Left lung (tissue), 14 donors: ENCODE measurements at places on chromosomes 7 and 10.

DNA sequence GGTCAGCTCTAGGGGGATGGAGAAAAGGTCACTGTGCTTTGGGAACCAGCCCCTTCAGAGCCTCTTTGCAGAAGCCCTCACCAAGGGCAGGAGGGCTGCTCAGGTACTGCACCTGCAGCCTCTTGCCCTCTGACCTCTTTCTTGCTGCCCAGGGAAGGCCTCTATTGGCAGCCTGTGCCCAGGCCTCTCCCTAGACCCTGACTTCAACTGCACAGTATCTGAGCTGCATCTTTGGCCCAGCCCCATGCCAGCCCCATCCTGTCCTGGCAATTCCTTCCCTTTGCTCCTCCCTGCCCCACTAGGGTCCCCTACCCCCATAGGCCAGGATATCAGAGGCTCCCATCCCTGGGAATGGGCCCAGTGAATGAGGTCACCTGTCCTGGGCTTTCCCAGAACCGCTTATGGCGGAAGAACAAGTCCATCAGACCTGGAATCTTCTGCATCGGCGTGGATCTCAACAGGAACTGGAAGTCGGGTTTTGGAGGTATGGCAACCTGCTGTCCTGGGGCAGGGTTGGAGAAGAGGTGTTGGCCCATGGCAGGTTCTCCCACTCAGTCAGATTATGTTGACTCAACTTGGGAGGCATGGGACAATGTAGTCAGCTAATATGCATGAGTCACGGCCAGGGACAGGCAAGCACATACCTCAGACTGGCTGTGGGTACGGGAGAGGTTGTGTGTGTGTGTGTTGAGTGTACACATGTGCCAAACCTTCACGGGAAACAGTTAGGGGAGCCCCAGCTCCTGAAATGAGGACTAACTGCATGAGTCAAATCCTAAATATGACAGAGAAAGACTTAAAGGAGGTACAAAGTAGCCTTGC, 17.1 kb upstream of the CPA1 start:
- DNase-seq = peak; percentile 41

GRCh38 chr7:140022582-140023211, 40.1 kb downstream of the PARP12 start:
- no peak for DNase-seq

- DNase-seq = no peak
Measured at GRCh38 chr10:7159928-7160327, 250.9 kb downstream of the SFMBT2 start.

GRCh38 chr10:5576780-5577624, 52.2 kb downstream of the CALML3 start:
- DNase-seq = no peak

GRCh38 chr10:91214911-91215310, 5.6 kb upstream of the PCGF5 start:
- DNase-seq = no peak

DNA sequence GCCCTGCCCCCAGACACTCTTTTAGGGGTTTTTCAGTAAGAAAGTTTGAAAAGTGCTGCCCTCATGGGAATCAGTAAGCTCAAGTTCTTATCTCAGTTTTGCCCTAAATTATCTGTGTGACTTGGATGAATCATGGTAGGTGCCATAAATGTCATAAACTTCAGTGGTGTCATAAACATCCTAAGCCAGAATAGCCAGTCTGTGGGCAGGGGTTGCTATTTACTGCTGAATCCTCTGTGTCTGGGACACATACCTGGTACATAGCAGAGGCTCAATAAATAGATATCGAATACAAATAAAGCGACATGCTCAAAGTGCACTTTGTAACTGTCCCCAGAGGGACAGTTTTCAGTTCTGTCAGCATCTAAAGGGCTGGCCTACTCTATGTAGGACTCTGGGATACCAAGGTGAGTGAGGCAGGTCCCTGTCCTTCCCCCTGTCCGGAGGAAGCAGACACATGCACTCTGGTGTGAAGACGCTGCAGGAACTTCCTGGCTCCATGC, 502.1 kb downstream of the RPS24 start:
- DNase-seq = no peak

DNA sequence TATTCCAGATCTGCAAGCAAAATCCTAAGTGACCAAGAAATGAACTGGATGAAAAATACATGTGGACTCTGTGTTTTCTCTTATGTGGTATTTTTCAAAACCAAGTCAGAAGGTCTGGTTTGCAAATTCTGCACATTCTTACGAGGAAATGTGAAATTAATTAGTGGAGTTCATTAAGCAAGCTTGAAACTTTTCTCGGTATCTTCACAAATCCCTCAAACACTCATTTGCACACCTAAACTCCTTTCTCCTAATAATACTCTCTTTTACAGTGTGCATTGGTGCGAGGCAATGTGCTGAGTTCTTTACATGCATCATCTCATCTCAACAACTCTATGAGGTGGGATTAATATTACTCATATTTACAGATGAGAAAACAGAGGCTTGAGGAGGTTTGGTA, 82.1 kb downstream of the MTERF1 start:
- no peak for DNase-seq

- DNase-seq = no peak
Measured at GRCh38 chr7:18648849-18649758, 153.6 kb downstream of the HDAC9 start.

- no peak for DNase-seq
Measured at GRCh38 chr10:93469454-93469853, 12.7 kb downstream of the MYOF start.

DNA sequence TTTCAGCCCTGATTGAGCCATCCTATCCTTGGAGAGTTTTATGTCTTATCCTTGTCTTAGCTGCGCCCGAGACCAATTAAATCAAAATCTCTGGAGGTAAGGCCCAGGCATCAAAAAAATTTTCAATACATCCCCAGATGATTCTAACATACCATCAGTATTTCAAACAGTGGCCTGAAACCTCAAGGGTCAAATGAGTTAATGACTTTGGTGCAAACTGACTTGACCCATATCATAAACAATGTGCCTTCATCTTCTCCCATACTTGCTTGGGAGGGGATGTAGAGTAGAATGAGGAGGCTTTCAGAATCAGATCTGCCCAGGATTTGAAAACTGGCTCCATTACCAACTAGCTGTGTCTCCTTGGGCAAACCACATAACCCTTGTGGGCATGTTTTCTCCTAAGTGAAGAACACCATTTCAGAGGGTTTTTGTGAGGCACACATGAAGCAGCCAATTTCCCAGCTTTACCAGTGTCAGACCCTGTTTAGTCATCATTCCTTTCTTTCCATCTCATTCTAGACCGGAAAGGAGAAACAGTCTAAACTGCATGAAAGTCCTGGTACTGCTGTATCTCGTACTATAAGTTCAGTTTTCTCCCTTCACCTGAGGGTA, 35.7 kb upstream of the ATXN7L1 start:
- no peak for DNase-seq

DNA sequence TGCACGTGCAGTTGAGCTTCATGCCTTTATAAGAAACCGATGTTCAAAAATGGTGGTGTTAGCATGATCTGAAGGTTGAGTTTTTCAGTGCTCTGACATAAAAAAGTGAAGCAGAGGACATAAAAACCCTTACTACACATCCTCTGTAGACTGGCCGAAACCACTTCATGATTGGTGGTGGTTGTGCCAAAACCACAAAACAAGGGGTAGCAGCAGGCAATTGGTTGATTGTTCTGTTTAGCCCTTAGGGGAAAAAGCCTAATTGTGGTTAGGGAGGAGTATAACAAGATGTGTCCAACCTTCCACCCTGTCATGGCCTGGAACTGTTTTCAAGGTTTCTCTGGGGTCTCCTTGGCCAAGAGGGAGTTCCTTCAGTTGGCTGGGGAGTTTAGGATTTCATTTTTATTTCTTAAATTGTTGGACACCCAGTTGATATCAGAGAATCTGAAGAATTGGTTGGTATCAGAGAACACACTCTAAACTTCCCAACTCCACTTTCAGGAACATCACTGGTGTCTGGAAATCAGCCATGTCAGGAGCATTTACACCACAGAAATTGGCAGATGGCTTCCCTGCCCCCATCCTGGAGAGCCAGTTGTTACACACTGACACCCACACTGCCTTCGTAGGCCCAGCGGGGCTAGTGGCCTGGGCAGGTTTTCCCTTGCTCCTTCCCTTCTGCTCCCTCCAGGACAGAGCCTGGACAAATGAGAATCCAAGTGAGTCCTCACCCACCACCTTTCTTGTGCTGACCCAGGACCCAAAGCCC, 18.8 kb downstream of the MRPS24 start:
- no peak for DNase-seq

DNA sequence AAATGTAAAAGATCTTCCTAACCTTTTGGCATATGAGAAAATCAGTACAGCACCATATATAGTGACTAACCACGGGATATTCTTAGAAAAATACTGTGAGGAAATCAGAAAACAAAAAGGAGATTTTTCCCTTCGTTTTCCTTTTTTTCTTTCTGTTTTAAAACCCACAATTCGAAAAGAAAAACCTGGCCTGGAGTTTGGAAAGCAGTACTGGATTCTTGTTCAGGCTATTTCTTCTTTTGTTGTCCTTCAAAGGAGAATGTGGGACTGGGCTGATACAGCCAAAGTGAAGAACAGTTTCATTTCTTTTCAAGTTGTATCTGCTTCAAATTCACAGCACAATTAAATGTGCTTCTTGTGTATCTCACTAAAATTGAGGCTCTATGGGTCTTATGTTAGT, 156.8 kb upstream of the PHYHIPL start:
- DNase-seq = no peak

DNA sequence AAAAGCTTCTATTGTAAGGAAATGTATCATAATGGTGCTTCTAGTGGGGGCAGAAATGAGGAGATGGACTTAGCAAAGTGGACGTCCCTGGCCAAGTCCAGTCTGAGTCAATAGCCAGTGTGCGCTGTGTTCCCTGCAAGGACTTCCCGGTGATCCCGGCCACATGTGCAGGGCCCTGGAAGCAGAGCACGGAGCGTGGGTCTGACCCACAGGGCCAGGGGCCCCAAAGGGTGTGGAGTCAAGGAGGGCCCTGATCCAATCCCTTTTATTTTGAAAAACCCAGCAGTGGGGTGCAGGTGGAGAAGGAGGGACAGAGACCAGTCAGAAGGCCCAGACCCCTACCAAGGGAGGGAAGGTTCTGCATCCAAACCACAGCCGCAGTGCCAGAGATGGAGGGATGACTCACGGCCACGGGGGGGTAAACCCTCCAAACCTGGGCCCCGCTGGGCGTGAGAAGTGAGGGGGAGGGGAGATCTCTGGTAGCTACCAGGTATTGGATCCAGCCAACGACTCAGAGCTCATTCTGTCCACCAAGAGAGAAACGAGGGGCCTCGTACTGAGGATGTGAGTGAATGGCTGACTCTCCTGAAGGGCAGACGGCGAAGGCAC, 57.2 kb upstream of the VIPR2 start:
- no peak for DNase-seq

- no peak for DNase-seq
Measured at GRCh38 chr10:44385696-44386441, 972 bp upstream of the CXCL12 start.

- no peak for DNase-seq
Measured at GRCh38 chr7:96300502-96300901, 21.4 kb downstream of the SLC25A13 start.

- no peak for DNase-seq
Measured at GRCh38 chr7:82481499-82482097, 38.0 kb upstream of the CACNA2D1 start.

GRCh38 chr7:4861673-4862072, at the start of gene PAPOLB:
TSS of gene PAPOLB (minus strand) at chr7:4862030. CDS start at chr7:4861810, 220 bp downstream.
- DNase-seq = no peak

- DNase-seq = no peak
Measured at GRCh38 chr10:127193125-127193524, 3.3 kb downstream of the INSYN2A start.

GRCh38 chr10:20004087-20004523, 187.9 kb downstream of the PLXDC2 start:
- no peak for DNase-seq

DNA sequence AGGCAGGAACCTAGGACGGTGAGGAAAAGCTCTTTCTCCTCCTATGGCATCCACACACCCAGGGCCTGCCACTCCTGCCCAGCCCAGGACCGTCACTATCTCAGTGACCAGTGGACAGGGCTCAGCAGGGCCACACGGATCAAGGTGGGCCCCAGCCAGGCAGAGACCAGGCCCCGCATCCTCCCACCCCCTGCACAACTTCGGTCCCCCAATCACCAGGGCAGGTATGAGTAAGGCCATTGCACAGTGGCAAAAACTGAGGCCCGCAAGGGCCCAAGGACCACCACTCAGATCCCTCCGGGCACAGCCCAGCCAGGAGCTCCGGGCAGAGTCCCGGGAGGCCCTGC, 30.3 kb downstream of the OAT start:
- DNase-seq = no peak

- DNase-seq = no peak
Measured at GRCh38 chr7:130954918-130955564, 221.0 kb upstream of the KLF14 start.

DNA sequence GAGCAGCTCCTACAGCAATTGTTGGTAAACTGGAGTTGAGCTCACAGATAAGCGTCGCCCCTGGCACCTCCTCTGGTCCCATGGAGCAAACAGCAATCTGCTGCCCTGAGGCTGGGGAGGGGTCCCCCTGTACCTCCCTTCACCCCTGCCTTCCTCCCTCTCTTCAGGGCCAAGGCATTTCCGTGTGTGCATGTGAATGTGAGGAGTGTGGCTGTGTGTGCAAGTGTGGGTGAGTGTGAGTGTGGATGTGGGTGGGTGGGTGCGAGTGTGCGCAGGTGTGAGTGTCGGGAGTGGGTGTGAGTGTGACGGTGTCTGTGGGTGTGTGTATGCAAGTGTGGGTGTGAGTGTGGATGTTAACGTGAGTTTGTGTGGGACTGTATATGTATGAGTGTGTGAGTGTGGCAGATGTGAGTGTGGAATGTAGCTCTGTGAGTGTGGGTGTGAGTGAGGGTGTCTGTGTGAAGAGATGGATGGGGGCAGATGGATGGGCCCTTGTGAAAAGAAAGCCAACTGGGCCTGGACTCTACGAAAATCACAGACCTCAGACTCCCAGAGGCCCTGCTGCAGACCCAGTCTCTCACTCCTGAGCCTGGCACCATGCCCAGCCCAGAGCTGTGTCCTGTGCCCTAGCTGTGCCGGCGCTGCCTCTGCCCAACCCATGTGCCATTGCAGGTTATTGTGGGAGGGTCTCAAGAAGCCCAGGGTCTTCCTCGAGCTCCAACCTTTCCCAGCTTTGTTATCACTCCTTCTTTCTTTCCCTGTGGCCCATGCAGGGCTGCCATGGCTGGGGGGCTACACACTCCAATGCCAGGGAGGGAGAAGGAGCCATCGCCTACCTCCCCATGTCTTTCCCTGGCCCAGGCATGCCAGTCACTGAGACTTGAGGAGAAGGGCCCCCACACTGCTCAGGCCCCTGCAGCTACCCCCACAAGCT, 73.9 kb downstream of the GRID1 start:
- no peak for DNase-seq

DNA sequence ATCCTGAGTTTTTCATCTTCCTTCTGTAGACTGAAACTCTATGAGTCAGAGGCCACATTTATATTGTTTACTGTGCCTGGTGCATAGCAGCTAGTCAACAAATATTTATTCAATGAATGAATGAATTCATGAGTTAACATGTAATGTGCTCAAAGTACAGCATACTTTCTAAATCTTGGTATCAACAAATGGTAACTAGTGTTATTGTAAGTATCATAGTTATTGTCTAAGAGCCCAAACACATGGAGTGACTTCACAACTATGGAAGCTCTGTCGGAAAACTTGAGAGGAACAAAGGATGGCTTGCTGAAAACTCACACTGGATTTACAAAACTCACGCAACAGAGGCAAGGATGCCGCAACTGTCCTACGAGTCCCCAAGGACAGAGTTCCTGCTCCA, 35.9 kb downstream of the DENND2A start:
- no peak for DNase-seq
